ENCODE measurements at places on chromosomes 6 and 20.

- no peak for DNase-seq
Measured at GRCh38 chr6:78614961-78615360, 252.4 kb upstream of the IRAK1BP1 start.

- no peak for DNase-seq
Measured at GRCh38 chr20:58113716-58114115, 114.7 kb downstream of the ANKRD60 start.

- DNase-seq = no peak
Measured at GRCh38 chr20:32533732-32534131, 51.4 kb downstream of the NOL4L start.

GRCh38 chr6:24228123-24228522 is 102.1 kb downstream of the NRSN1 start:
- DNase-seq = no peak

GRCh38 chr20:751761-752160 is 16.5 kb downstream of the SLC52A3 start:
- DNase-seq = no peak

- no peak for DNase-seq
Measured at GRCh38 chr6:35428421-35429149, 23.6 kb upstream of the FANCE start.

DNA sequence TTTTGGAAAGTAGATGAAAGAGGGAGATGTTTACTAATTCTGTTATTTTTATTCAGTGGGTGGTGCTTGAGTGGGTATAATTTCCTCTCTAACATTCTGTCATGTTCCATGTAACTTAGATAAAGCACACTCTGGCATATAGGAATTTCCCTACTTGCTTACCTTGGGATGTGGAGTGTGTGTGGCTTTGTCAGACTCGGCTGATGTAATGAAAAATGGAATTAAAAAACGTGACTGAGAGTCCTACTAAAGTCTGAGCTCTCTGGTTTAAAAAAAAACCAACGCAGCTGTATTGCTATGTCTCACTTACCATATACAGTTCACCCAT is 98.3 kb downstream of the JARID2 start:
- DNase-seq = no peak
